ENCODE measurements at places on chromosomes 5 and 9. TPM values are rescaled to one million over a fixed set of nuclear protein-coding genes. Genes with fewer than 3 reads are reported as not detected.
A peak's percentile ranks its signal among the peaks of the same experiment; 100 is the strongest.

DNA sequence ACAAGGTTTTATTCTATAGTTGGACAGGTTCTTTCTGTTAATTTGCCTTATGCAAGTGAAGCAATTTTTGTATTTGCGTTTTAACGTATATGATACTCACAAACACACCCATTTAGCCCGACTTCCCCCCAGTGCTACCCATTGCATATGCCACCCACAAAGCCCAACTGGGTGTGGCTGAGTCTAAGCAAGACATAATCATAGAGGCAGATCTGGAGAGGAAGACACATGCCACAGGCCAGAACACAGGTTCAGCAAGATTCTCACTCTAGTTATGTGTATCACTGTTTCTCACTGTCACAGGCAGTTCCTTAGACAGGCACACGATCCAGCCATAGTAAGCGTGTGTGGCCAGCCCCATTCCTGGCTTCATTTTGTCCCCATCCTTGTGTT, 29.0 kb upstream of the PUM3 start:
- DNase-seq = no peak

DNA sequence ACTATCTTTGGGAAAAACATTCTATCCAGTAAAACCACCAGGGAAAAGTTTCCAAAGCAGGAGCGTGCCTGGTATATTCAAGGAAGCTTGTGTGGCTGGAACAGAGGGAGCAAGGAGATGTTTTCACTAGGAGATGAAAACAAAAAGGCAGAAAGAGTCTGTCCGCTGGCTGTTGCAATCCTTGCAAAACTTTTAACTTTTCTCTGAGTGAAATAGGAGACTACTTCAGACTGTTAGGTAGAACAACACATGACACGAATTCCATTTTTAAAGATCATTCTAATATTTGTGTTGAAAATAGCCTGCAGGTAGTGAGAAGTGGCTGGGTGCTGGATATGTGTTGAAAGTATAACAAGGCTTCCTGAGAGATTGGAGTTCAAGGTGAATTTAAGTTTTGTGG, 69.5 kb downstream of the PRR16 start:
- no peak for DNase-seq

DNA sequence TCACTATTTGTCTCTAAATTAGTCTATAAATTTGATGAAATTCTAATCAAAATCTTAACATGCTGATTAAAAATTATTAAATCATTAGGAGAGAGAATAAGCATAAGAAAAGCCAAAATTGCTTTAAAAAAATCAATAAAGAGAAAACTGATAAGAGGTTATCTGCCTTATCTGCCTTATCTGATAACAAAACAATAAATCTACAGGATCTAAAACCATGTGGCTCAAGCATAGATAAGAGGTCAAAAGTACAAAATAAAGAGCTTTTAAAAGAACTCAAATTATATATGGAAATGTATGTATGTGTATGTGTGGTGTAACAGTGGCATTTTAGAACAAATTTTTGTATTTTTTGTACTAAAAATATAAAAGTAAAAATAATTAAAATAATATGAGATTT, 18.6 kb downstream of the TRIM14 start:
- no peak for DNase-seq

GRCh38 chr9:135522137-135522877, 1.1 kb downstream of the LCN1 start:
- no peak for DNase-seq

- no peak for DNase-seq
Measured at GRCh38 chr5:111748304-111748763, 8.7 kb downstream of the NREP start.

- DNase-seq = no peak
Measured at GRCh38 chr9:132384376-132384775, 22.3 kb downstream of the TTF1 start.

DNA sequence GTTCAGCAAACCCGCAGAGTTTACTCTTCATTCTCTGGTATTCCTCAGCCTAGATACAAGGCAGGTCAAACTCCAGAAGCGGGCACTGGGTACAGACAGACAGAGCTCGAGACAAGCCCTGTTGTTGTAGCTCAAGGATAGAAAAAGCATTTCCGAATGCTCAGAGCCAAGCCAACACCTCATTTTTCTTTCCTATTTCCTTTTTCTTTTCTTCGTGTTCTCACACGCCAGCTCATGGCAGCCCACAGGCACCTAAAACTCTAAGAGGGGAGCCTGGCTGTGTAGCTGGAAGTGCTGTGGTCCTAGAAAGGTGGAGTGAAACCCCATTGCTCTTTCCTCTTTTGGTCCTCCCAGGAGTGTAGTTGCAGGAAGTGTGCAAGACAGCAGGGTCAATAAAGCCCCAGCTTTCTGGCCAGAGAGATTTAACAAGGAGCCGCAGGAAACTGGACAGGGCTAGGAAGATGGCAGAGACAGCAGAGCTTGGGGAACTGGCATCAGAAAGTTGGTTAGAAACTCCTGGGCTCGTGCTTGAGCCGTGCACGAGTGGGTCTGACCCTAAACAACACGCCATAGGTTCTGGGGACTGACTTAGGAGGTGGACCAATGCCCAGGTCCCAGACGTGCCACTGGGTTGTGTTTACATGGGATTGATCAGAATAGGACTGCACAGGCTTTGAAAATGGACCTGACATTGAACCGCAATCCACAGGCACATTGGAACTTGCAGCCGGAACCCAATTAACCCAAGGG, 41.6 kb downstream of the ADAMTS2 start:
- DNase-seq = no peak

DNA sequence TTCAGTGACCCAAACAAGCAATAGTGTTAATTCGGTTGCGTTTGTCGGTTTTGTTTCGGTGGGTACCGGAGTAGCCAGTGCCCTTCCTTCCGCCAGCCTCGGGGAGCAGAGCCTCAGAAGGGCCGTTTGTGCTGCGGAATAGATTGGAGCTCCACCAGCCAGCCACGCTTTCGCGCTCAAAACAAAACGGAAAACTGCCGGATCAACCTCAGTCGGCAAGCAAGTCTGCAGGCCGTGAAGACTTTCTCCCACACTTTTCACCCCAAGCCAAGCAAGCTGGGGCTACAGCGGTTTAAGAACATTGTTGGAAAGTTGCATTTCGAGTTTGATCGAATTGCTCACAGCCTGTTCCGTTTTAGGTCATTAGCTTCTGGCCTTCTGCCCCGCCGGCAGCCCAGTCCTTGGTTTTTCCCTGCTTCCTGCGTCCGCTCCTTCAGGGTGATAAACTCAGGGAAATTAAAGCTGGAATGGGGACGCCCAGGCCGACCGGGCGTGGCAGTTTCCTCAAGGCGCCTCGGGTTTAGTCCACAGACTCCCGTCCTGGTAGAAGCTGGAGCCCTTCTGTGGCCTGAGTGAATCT, 803 bp upstream of the CCNO start:
- DNase-seq = peak; percentile 63

The F2RL2 gene
- 0.45 TPM for polyA plus RNA-seq

The TGFBI gene
- 54.4 TPM for polyA plus RNA-seq

The PLCXD3 gene
- polyA plus RNA-seq = 1.2 TPM

The C9orf57 gene
- not detected for polyA plus RNA-seq

The CCL28 gene
- polyA plus RNA-seq = 7.1 TPM

The PRSS3 gene
- 10.7 TPM for polyA plus RNA-seq
